ENCODE measurements at places on chromosomes 11 and 22. TPM values are rescaled to one million over a fixed set of nuclear protein-coding genes. Genes with fewer than 3 reads are reported as not detected.

RIMBP3B gene
- 0.67 TPM for total RNA-seq

DERL3 gene
- 0.68 TPM for total RNA-seq

OR8A1 gene
- total RNA-seq: not detected

YPEL4 gene
- 0.27 TPM for total RNA-seq

SERPING1 gene
- total RNA-seq: 0.21 TPM

ELFN2 gene
- 9.6 TPM for total RNA-seq

CASTOR1 gene
- 5.0 TPM for total RNA-seq

MAPK8IP1 gene
- total RNA-seq: 6.7 TPM

DGCR6 gene
- 0.97 TPM for total RNA-seq

NTM gene
- total RNA-seq: not detected

PARVA gene
- 26.4 TPM for total RNA-seq

ZBED4 gene
- total RNA-seq: 11.9 TPM

DUSP8 gene
- 1.3 TPM for total RNA-seq

FADS1 gene
- 162 TPM for total RNA-seq

GVQW3 gene
- total RNA-seq: 1.5 TPM

BATF2 gene
- total RNA-seq: 0.98 TPM

KCNK4 gene
- total RNA-seq: 0.21 TPM

P2RY6 gene
- 3.9 TPM for total RNA-seq

PHETA2 gene
- not detected for total RNA-seq

MOGAT2 gene
- total RNA-seq: not detected

CD3D gene
- not detected for total RNA-seq

ZNF280A gene
- total RNA-seq: 3.0 TPM

SGSM1 gene
- total RNA-seq: 0.33 TPM

ACTN3 gene
- total RNA-seq: not detected

MSANTD4 gene
- total RNA-seq: 7.4 TPM

OPCML gene
- not detected for total RNA-seq

PRSS23 gene
- 415 TPM for total RNA-seq

MS4A5 gene
- total RNA-seq: not detected

ART5 gene
- total RNA-seq: not detected

NAV2 gene
- 27.5 TPM for total RNA-seq

OR52E8 gene
- not detected for total RNA-seq

GLYAT gene
- not detected for total RNA-seq

VPREB1 gene
- total RNA-seq: not detected

FAM181B gene
- 0.06 TPM for total RNA-seq

ALDH3B1 gene
- 128 TPM for total RNA-seq

CYTH4 gene
- total RNA-seq: 0.76 TPM

TRIM48 gene
- not detected for total RNA-seq

ZNF70 gene
- total RNA-seq: 1.2 TPM

MUC15 gene
- not detected for total RNA-seq

HPS4 gene
- 15.5 TPM for total RNA-seq

PARVG gene
- not detected for total RNA-seq

CBLIF gene
- not detected for total RNA-seq

KREMEN1 gene
- 2.6 TPM for total RNA-seq

CHRDL2 gene
- total RNA-seq: 4.6 TPM

VPREB3 gene
- total RNA-seq: not detected

DCHS1 gene
- 0.13 TPM for total RNA-seq

FAM111B gene
- total RNA-seq: 6.2 TPM

CFAP300 gene
- 7.4 TPM for total RNA-seq

FAT3 gene
- 0.27 TPM for total RNA-seq

PATE4 gene
- not detected for total RNA-seq

CRYAB gene
- 15.9 TPM for total RNA-seq

MRGPRD gene
- total RNA-seq: not detected

SMIM35 gene
- not detected for total RNA-seq

C22orf15 gene
- total RNA-seq: not detected

SCUBE1 gene
- total RNA-seq: 0.15 TPM

Measured in A549 treated with ZK216348 at 1 μM for 4 hours (cell line).